ENCODE measurements at places on chromosomes 2 and 18. TPM values are rescaled to one million over a fixed set of nuclear protein-coding genes. Genes with fewer than 3 reads are reported as not detected.

DNA sequence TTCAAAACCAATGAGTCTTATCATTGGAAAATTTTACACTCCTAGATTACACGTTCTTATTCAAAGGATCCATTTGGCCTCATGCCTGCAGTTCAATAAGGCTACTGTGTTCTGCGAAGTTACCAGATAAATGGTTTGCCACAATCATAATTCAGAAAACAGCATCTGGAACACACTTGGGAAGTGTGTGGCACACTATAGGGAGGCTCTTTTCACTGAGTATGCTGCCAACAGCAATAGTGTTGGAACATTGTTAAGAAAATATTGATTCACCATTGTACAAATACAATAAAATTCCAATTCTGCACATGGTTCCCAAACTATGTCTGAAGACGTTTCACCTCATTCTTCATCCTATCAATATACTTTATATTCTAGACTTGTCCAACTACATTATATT, 141.4 kb upstream of the DOK6 start:
- no peak for DNase-seq

DNA sequence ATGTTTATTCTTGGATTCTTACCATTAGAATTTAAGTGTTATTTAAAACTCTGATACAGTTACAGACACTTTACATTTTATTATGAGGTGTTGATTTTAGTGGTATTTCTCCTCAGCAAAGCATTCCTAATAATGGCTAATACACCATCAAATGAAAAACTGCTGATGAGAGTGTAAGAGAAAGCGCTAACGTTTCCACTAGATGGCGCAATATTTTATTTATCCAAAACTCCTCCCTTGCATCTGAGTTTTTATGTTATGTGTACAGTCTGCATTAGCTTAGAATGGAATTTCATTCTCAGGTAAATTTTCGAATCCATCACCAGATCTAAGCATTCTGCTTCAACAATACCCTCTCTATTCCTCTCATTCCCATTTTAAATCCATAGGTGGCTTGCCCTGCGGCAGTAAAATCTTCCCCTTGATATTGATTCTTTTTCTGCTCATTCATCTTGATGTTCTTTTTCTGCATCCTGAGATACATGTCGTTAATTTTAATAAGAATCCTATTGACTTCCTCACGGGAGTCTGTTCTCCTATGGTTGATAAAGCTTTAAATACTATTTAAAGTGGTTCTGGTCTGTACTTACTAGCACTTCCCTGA, 53.9 kb downstream of the PRKRA start:
- no peak for DNase-seq

DTNA gene
- not detected for total RNA-seq

DES gene
- total RNA-seq = not detected

WDSUB1 gene
- total RNA-seq = 5.6 TPM
